ENCODE measurements at places on chromosomes 11 and 22.

GRCh38 chr22:28986366-28986765, 75.3 kb downstream of the C22orf31 start:
- no peak for DNase-seq

DNA sequence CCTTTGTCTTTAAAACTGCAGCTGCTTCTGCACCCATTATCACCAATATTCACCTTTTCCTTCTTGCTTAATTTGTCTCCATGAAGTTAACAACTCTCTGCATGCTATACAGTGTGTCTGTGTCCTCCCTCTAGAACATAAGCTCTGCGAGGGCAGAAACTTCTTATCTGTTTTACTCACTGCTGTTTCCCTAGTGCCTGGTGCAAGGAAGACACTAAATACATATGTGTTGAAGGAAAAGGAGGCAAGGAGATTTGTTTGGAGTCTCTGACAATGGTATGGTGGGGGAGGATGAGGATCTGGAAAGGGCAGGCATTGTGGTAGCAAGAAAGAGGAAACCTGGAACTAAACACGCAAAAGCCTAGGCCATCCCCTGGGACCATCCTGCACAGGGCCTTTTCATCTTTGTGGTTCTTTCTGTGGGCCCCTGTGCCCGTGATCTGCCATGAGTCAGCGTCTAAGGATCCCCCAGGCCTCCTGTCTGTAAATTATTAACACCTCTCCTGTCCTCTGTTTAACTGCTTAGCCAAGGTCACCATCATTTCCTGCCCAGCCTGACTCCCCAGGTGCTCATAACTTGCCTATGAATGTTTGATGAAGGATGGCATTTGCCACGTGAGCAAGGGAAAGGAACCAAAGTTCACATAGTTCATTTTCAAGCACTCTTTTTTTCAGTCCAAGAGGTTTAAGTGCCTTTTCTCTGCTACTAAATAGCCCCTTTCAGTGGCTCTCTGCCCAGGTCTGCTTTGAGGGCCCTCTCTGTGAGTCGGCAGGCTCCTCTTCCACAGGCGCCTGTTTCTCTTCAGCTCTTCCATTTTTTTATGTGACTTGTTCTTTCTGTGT, 131.1 kb downstream of the RASSF10 start:
- no peak for DNase-seq

DNA sequence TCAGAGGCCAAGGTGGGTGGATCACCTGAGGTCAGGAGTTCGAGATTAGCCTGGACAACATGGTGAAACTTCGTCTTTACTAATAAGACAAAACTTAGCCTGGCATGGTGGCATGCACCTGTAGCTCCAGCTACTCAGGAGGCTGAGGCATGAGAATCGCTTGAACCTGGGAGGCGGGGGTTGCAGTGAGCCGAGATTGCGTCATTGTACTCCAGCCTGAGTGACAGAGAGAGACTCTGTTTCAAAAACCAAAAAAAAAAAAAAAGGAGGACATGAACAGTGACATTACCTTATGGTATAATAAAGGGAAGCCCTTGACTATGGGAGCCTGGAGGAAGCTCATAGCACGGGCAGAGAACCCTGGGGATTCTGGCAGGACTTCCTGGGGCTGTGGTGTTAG, 16.5 kb upstream of the PLEKHB1 start:
- DNase-seq: no peak

DNA sequence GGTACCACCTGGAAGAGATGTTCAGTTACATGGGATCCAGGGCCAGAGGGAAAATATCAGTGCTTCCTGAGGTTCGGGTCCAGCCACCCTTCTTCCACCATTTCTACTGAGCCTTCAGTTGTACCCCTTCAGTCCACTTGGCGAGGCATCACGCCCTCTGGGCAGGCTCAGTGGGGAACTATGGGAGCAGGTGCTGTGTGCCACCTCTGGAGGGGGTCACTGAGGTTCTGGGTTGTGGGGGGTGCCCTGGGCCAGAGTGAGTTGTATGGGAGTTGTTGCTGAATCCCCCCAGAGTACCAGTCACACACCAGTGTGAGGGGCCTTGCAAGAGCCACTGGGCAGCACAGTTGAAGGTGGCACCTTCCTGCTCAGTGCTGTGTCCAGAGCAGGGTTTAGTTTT, 2.7 kb upstream of the SREBF2 start:
- DNase-seq: no peak

DNA sequence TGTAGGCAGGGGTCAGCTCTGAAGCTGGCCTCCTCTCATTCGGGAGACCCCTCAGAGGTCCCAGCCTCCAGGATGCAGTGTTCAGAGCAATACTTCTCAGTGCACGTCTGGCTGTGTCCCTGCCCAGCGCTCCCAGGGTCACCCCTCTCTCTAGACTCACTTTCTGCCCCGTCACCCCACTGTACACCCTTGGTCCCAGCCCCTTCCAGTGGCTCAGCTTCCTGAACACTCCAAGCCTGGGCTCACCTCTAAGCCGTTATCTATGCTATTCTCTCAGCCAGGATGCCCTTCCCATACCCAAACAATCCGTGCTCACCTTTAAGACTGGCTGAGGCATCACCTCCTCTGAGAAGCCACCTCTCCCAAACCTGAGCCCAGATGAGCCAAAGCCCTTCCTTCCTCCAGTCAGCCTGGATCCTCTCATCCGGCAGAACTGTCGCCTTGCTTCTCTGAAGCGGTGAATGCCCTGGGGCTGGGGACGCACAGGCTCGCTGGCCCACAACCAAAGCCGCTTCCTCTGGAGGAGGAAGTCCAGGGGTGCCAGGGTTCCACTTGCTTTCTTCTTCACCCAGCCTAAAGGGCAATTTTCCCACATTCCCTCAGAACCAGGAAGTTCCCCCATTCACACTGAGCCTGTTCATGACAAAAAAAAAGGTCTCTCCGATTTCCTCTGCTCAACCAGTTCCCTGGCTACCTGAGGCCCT, 13.7 kb upstream of the CDKN1C start:
- no peak for DNase-seq

DNA sequence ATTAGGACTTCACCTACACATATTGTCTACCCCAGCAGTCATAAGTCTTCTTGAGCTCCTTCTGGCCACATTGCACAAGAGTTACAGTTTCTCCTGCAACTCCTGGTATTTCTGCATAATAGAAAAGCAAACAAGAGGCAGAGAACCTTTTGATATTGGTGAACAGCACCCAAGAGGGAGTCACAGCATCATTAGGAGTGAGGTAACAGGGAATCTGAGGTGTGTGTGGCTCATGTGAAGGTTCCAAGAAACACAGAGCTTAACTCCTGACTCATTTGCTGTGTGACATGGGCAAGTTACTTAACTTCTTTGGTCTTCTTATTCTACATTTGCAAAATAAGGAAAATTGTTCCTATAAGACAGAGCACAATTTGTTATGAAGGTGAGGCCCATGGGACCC, 374.6 kb downstream of the INSC start:
- no peak for DNase-seq

GRCh38 chr11:100008417-100008816, 678.7 kb upstream of the ARHGAP42 start:
- no peak for DNase-seq

- no peak for DNase-seq
Measured at GRCh38 chr11:36389811-36390210, 93.7 kb downstream of the PRR5L start.

DNA sequence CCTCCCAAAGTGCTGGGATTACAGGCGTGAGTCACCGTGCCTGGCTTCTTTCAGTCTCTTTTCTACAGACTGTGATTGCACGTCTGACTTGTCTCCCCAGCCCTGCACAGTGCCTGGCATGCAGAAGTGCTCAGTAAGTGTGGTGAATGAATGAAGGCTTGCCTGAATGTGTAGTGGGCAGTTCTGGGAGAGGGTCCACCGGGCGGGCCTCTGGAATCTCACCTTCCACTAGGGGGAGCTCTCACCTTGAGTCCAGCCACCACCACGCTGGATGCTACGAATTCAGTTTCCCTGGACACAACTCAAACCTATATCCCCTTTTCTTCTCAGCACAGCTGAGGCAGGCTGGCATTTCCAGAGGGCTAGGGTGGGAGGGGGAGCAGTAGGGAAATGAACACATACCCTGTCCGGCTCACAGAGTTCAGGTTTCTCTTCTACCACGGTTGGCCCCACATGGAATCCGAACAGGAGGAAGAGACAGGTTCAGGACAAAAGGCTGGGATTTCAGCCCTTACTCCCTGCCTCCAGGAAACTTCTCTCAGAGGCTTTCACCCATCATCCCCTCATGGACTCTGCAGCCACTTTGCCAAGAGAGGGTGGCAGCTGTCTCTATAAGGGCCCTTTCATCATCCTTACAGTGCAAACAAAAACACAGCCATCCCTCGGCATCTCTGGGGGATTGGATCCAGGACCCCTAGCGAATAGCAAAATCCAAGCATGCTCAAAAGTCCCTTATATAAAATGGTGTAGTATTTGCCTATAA, 86.8 kb downstream of the NECTIN1 start:
- DNase-seq: no peak

DNA sequence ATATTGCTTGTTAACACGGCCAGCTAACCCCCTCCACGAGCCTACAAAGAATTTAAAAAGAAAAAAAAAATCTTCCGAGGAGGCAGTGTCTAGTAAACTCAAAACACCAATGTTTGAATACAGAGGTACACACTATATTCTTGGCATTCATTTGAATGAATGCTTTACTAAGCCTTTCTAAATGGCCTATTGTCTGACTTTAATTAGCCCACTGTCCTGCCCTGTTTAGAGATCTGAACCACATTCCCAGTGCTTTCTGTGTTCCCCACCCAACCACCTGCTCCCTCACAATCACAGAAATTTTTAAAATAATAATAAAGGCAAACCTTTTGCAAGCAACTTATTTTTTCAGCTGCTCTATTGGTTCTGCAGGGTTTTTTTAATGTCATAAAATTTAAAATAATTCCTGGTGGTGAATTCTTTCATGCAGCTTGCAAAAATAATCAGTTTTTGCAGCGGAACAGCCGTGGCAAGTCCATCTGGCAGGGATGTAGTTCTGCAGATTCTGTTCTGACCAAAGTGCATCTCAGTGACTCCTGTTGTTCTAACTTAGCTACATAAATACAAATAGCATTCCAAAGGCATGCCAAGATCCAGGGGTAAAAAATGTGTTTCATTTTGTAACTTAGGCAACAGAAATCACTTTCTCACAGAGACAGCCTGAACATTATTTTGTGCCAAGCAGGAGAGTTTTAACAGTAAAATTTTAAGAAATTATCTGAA, 23.8 kb downstream of the POU2AF2 start:
- peak; percentile 14 for DNase-seq

DNA sequence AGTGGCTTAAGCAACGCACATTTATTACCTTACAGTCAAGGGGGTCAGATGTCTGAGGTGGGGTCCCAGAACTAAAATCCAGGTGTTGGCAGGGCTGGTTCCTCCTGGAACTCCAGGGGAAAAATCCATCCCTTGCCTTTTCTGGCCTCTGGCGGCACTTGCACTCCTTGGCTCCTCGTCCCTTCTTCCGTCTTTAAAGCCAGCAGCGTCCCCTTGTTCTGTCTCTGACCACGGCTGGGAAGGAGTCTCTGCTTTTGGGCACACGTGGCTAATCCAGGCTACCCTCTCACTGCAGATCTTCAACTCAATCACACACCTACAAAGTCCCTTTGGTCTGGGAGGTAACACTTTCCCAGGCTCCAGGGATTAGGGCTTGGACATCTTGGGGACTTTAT, 73.5 kb upstream of the WNT7B start:
- no peak for DNase-seq

DNA sequence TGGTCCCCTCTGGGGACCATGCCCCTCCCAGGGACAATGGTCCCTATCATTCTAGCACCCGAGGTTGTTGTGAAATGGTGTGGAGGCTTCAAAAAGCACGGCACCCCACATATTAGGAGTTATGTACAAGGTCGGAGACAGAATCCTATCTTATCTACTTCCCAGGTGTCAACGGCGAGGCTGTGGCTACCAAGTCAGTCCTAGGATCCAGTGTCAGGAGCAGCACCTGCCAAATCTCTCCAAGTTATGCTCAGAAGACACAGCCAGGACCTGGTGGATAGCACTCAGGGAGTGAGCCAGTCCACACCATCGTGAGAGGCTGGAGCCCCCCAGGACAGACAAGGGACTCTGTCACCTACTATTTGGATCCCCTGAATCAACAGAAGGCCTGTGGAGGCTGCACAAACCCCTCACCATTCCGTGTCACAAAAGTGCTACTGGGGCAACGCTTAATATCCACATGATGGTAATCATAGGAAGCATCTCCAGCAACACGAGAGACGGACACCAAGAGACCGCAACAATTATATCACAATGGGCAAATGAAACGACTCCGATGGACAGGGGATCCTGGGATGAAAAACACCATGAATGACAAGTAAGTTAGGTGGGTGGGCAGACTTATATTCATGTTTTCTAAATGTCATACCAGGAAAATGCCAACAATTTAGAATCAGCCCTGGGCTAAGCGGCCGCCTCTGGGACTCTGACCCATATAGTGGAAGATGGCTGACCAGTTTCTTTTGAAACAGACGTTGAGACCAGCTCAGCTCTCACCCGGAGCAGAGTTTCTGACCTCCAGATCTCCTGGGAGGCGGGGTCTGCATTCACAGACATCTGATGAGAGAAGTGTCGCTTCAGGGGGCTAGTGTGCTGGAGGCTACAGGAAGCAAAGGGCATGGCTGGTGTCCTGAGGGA, 108.4 kb downstream of the MED15 start:
- no peak for DNase-seq

Measured in NCI-H1694 treated with DMSO at 0.1 percent for 48 hours (cell line).